ENCODE measurements at places on chromosomes 6 and 20.

DNA sequence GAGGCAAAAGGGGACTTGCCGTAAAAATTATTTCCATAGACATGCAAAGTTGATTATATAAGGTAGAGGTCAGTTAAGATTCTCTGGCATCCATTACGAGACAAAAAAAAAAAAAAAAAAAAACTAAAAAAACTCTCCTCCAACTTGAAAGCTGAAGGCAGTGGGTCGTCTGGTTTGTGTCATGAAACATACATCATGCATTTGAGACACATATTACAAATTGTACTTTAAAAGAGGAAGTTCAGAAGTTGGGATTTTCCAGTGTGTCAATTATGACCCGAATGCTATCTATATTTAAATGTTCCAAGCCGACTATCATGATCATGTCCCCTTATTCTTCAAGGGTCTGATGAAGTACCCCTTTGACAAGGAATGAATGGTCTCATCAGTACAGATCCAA lies 125.1 kb downstream of the ZNF217 start:
- DNase-seq: no peak

DNA sequence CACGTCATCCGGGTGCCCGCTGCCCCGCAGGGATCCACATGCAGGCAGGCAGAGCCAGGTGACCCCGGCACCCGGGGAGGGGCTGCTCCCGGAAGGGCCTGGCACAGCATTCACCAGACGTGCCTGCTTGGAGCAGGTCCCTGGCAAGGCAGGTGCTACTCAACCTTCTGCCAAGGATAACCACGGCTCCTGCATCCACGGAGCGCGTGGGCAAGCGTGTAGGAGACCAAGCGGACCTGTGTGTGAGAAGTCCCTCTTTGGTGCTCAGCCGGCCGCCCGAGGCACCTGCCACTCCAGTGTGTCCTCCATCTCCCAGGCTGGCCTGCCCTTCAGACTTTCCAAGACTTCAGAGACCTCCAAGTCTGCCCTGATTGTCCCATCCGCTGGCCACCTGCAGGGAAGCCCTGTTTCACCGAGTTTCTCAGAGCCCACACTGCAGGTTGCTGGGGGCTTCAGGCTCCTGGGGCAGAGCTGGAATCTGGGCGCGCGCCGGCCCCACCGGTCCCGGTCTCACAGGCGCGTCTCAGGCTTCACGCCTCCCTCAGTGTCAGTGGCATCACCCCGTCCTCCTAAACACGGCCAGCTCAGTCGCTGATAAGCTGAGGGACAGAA lies 124.3 kb downstream of the DLL1 start:
- DNase-seq: no peak

DNA sequence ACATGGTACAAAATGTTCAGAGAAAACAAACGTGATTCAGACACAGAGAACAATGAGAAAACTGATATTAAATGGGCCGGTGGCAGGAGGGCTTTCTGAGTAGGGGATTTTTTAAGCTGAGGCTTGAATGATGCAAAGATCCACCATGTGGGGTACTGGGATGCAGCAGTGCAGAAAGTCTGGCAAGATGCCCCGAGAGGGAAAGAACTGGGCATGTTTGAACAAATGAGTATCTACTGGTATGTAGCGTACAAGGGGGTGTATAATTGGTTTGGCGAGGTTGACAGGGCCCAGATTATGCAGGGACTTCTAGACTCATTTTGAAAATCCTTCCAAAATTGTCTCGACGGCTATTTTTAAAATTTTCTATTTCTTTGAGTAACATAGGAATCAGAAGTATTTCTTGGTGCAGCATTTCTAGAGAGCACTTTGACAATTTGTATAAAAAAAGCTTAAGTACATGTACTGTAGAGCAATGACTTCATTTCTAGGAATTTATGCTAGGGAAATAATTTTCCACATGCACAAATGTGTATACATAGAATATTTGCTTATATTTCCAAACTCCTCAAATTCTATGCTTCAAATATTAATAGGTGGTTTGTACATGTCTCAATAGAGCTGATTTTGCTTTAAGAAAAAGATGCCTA lies 119.6 kb upstream of the DOK5 start:
- no peak for DNase-seq

- no peak for DNase-seq
Observed at GRCh38 chr6:111278731-111279130, 191.4 kb downstream of the SLC16A10 start.

DNA sequence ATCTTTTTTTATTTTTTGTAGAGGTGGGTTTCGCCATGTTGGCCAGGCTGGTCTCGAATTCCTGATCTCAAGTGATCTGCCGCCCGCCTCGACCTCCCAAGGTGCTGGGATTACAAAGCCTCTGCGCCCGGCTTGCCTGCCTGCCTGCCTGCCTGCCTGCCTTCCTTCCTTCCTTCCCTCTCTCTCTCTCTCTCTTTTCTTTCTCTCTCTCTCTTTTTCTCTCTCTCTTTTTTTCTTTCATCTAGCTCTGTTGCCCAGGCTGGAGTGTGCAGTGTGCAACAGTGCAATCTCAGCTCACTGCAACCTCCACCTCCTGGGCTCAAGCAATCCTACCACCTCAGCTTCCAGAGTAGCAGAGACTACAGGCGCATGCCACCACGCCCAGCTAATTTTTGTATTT lies 4.6 kb upstream of the ILRUN start:
- DNase-seq: no peak

- no peak for DNase-seq
Observed at GRCh38 chr6:1842334-1842733, 232.6 kb downstream of the FOXC1 start.

DNA sequence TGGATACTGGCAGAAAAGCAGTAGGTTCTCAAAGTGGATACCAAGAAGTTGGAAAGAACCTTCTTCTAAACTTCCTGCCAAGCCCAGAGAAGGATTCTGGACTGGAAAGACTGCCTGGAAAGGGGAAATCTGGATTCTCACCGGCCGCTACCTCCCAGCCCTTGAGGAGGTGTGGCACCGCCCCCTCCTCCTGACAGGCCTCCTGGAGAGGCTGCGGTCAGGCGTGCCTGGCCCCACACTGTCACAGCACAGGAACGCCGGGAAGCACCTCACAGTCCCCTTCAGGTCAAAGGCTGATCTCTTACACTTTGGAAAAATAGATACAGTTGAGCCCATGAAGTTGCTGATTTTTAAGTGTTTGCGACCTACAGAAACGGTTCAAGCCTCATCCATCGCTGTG lies 16.3 kb upstream of the PDE10A start:
- no peak for DNase-seq

DNA sequence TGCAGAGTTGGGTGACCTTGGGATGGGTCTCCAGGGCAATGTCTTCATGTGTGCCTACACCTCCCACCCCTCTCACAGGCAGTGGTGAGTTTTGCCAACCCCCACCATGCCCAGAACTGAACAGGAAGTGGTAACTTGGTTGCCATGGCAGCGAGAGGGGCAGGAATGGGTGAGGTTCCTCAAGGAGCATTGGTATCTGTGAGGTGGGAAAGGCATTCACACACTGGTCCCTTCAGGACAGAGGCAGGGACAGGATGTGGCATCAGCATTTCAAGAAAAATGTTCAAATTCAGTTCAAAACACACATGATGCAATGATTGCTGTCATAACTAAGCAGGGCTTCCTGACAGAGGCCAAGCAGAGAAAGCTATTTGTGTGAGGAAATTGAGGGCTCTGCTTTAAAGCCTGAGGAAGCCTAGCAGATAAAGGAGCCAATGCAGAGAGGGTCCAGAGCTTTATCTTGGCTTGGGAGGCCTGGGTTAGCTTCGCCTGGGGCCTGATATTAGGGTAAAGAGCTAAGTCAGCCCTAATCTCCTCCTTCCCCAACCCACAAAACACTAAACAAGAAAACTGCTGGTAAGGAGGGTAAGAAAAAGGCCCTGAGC lies 551 bp downstream of the TREML2 start:
- peak; percentile 77 for DNase-seq

DNA sequence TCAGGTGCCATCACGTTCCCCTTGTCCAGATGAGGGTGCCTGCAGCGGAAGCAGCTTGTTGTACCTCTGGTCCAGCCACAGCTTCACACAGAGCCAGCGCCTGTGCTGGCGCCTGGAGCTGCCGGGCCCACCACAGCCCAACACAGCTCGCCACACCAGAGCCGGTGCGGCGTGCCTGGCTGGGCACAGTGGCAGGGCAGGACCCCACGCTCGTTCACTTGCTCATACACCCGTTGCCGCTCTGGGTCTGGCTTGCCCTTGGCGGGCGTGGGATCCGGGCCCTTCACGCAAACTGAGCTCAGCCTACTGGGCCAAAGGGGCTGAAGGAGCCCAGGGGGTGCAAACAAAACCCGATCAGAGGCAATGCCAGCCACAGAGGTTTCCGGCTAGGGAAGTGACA lies 492.5 kb upstream of the MANEA start:
- no peak for DNase-seq

DNA sequence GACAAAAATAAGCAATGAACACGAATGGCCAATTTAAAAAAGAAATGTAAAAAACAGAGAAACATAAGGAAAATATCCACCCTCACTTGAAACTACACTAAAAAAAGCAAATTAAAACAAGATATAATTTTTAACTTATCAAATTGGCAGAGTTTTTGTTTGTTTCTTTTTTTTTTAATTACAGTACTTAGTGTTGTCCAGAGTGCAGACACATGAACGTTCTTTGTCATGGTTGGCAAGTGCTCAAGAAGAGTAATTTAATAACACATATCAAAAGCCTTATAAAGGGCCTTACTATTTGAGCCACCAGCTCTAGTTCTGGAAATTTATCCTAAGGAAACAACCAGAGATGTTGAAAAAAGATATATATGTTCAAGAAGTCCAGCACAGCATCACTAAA lies 142.3 kb downstream of the ATXN1 start:
- no peak for DNase-seq

GRCh38 chr6:84466511-84466910 lies 239.1 kb upstream of the CEP162 start:
- DNase-seq: no peak

GRCh38 chr6:167791780-167792478 lies 34.8 kb upstream of the AFDN start:
- DNase-seq: no peak

- no peak for DNase-seq
Observed at GRCh38 chr6:71879016-71879415, 7.3 kb upstream of the RIMS1 start.

GRCh38 chr6:1722801-1723200 lies 113.1 kb downstream of the FOXC1 start:
- DNase-seq: no peak

- no peak for DNase-seq
Observed at GRCh38 chr20:37801921-37802320, 101.0 kb upstream of the VSTM2L start.

GRCh38 chr20:5122873-5123260 lies 3.1 kb upstream of the PCNA start:
- no peak for DNase-seq

DNA sequence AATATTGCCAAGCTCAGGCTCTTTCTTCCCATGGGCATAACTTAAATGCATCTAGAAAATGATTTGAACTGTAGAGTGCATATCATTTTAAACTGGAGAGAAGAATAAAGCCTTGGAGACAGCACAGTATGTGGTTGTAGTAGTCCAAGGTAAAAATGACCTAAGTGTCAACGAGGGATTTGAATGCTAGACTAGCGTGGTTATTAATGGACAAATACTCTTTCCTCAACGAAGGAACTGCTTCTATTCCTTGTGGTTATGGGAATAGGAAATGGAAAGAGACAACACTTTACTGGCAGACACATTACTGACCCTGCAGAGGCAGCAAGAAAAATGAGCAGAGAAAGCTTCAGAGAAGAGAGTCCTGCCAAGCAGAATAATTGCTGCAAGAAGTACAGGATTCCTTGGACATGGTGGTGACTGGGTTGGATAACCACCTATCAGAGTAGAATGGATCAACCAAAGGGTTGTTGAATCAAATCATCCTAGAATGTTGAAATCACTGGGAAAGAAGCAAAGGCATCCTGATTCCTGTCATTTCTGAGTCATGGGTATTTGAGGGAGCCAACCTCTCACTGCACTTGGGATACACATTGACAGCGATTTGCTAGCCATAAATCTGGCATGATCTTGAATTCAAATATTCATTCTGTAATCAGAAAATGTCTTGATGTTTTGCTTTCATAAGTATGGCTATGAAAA lies 258.1 kb upstream of the EPHA7 start:
- no peak for DNase-seq

All from activated CD4-positive, alpha-beta T cell treated with anti-CD3 and anti-CD28 coated beads, Interleukin-2, Interleukin-4, amounts not matched to agents 100 ng/mL and 50 ng/mL, durations not matched to agents 16 hours and 8 hours (primary cell).